Memory B cell (primary cell): ENCODE measurements at places on chromosomes 1 and 21.

GRCh38 chr1:34864759-34865158 lies 5.2 kb upstream of the SMIM12 start:
- no peak for DNase-seq

GRCh38 chr1:27431601-27431940 lies 39.1 kb downstream of the GPR3 start:
- no peak for DNase-seq

GRCh38 chr1:238401144-238401543 lies 510.4 kb upstream of the ZP4 start:
- DNase-seq: no peak

GRCh38 chr1:238895911-238896310 lies 490.5 kb upstream of the CHRM3 start:
- DNase-seq: no peak

GRCh38 chr1:7608628-7609305 lies 162.3 kb upstream of the VAMP3 start:
- no peak for DNase-seq
